ENCODE measurements at places on chromosomes 5 and 9.

- peak; percentile 48 for DNase-seq
Observed at GRCh38 chr5:96595300-96596090, 66.7 kb upstream of the CAST start.

- no peak for DNase-seq
Observed at GRCh38 chr5:157741131-157741530, 2.4 kb upstream of the LSM11 start.

DNA sequence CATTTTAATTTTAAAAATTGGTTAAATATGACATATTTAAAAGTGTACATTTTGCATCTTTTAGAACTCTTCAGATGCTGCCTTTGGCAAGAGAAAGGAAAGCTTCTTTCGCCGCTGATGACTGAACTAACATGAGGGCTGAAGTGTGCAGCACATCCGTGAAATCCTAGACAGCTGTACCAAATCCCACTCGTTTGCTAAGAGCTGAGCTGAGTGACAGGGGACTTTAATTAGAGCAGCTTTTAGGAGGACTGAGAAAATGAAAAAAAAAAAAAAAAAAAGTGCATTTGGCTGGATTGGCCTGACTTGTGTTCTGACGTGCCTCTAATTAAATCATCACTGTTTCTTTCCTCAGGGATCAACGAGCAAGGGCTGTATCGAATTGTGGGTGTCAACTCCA is 271.3 kb downstream of the ARHGAP26 start:
- DNase-seq: no peak

DNA sequence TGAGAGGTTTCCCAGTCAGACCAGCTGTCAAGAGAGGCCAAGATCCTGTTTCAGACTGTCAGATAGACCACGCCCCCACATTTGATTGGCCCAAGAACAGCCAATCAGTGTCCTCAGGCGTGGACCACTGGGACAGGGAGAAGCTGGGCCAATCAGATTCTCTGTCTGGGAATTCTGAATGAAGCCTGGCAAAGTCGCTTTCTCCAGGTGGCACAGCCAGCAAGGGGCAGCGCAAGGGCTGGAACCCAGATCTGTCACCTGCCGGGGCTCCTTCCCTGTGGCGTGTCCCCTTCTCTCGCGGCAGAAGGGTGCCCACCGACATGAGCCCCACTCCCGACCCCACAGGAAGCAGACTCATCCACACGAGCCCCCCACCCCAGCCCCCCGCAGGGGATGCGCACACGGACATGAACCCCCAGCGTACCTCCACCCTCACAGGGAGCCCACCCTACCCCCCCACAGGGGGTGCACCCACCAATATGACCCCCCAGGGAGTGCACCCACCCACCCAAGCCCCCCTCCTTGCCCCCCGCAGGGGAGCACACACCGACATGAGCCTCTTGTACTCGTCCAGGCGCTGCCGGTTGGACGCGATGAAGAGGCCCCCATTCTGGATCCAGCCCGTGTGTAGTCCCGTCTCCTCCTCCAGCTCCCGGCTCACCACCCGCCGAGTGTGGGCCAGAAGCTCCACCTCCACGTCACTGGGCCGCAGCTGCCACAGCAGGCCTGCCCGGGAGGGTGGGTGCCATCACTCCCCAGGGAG is 6.1 kb downstream of the SARDH start:
- DNase-seq: peak; percentile 26

- DNase-seq: no peak
Observed at GRCh38 chr9:134325096-134325812, 1.0 kb upstream of the RXRA start.

DNA sequence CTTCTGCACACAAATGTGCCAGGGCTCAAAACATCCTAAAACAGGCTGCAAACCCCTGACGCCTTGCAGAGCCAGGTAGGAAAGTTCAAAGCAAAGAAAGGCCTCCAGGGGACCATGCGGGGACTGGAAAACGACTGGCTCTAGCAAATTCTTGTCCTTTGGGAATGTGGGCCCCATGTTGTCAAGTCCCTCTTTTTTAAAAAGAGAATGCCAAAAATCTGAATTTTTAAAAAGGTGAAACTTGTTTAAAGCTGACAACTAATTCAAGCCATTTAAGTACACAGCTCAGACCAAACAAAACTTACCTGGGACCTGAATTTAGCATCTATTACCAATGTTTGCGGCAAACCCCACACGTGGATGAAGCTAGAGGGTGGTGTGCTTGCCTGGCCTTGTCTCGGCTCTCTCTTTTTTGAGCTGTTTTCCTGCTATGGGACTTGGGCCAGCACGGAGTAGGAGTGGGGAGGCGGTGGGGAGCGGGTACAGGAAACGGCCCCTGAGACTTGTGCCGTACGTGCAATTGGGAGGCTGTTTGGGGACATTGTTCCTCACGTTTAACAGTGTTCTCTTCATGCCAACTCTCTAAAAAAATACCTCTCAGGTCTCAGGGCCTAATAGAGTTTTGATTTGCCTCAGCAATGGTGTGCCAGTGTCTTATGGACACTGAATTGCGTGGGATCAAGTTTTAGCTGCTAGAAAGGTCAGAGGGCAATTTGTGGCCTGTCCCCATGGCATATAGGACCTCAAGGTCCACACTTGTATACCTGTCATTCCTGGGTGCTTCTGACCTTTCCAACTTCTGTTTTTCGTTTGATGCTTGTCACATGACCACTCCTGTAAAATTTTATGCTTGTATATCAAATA is 15.1 kb upstream of the PHF19 start:
- peak; percentile 72 for DNase-seq

GRCh38 chr9:129624947-129625346 is 1.0 kb upstream of the NTMT1 start:
- DNase-seq: peak; percentile 24

DNA sequence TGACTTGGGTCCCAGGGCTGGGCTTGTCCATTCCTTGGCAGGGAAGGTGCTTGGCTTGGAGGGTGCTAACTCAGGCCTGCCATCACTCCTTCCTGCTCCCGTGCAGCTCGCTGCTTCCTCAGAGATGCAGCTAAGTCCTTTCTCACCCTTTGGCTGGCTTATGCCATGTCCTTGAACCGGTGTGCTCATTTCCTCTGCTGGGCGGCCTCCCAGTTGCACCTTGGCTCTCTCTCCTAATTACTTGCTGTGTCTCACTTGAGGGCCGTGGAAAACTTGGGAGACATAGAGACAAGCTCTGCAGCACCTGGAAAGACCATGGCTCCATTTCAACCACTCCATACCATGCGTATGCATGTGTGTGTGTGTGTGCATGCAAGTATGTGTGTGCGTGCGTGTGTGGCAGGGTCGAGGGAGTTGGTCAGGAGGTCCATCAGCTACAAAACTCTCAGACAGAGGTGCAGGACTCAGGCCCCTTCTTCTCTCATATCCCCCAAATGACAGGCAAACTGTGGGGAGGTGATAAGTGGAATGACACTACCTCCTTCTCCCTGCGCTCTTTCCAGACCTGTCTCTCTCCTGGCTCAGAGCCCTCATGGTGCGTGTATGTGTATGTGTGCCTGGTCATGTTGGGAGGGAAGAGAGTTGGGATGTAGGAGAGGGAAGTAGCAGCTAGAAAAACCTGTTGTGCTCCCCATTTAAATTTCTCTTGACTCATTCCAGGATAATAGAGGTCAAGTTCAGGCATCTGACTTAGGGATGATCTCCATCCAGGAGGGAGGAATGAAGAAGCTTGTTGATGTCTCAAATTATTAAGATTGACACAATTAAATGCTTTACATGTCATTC is 17.6 kb upstream of the MTMR12 start:
- no peak for DNase-seq

DNA sequence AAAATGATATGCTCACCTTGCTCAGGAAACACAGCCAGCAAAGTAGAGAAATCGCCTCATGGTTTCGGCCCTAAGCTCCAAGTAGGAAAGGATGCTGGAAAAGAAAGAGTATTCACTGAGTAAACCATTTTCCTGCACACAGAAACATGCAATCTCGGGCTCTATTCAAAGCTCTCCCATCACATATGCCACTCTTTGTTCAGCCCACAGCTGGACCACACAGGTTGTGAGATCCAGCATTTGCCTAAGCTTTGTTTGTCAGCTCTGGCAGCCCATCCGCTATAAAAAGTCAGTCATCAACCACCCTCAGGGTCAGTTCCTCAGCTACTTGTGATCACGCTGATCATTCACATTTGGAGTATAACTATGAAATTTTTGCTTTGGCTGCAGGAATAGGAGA is 96.5 kb upstream of the SMARCA2 start:
- no peak for DNase-seq

DNA sequence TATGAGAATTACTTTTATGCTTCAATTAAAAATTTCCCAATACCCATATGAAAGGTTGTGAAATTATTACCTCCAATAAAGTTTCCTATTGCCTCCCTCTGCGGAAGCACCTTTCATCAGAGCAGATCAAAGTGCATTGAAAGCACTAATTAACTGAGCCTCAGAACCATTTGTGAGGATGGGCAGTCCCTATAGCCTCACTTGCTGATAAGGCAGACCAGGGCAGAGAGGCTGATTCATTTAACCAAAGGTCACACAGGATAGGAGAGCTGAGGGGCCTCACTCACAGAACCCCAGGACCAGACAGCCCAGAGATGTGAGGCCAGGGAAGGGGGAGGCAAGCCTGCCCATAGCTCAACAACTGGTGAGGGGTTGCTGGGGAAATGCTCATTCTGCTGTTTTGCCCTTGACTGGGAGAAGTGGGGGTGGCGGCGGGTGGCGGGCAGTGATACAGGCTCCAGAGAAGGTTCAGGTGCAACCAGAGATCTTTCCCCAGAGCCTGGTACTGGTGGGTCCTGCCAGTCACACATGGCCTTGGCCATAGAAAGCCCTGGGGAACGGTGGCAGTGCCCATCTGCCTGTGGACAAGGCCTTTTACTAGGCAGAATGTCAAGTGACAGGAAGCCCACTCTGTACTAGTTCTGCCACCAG is 57.9 kb downstream of the MACROH2A1 start:
- DNase-seq: no peak

- peak; percentile 83 for DNase-seq
Observed at GRCh38 chr5:160506006-160507004, 84.7 kb downstream of the PTTG1 start.

DNA sequence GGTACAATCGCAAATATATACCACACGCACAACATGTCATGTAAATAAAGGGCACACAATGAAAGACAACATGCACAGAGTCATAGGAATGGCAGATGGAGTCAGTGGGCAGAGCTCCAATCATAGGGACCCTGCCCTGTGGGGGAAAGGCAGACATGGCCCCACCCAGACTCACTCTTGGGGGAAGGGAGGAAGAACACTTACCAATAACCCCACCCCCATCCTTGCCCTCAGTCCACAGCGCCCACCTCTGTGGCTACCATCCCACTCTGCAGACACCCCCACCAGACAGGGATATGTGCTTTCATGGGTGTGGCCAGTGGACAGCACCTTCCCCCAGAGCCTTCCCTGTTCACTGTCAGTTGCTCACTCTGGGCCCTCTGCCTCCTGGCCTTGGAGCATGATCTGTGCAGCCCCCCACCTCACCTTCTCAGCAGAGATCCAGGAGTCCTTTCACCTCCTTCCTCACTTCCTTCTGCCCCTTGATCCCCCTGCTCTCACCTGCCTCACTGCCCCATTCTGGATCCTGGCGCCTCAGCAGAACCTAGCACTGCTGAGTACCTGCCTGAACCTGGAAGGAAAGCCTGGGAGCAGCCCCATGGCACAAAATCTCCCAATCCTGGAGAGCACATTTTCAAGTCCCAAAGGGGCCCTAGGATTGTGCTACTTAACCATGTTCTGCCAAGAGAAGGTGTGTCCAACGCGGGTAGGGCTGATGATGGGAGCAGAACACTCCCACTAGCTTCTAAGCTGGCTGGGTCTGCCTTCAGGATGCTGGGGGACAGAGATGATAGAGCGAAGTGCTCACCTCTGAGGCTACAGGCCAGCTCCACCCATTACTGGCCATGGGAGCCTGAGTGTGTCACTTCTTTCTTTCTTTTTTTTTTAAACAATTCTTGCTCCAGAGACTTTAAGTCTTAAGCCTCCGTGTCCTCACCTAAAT is 1.5 kb upstream of the PHF19 start:
- DNase-seq: peak; percentile 40

All from GM12865 (cell line).